ENCODE measurements at places on chromosomes 13 and 19. TPM values are rescaled to one million over a fixed set of nuclear protein-coding genes. Genes with fewer than 3 reads are reported as not detected.
A peak's percentile ranks its signal among the peaks of the same experiment; 100 is the strongest.

DNA sequence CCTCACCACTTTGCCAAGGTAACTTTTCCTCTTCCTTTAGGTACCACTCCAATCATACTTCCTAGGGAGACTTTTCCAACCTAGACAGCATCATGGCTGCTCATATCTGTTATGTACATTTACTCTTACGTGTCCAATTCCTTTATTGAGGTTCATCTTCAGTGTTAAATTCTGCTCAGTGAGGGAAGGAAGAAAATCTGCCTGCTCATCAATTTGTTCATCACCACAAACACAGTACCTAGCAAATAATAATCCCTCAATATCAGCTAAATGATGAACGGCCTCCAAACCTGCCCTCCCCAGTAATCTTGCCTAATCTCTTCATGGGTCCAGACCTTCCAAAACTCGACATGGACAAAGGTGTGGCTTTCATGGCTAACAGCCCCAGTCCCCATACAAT, 380.8 kb downstream of the KCTD12 start:
- no peak for DNase-seq

The SERPINE3 gene
- total RNA-seq: not detected

The SLC25A42 gene
- 4.9 TPM for total RNA-seq

The CELF5 gene
- not detected for total RNA-seq

- peak; percentile 23 for DNase-seq
Observed at GRCh38 chr13:39023316-39023715, 14.6 kb downstream of the PROSER1 start.

- DNase-seq: no peak
Observed at GRCh38 chr19:11479090-11479897, 1.6 kb downstream of the ELAVL3 start.

DNA sequence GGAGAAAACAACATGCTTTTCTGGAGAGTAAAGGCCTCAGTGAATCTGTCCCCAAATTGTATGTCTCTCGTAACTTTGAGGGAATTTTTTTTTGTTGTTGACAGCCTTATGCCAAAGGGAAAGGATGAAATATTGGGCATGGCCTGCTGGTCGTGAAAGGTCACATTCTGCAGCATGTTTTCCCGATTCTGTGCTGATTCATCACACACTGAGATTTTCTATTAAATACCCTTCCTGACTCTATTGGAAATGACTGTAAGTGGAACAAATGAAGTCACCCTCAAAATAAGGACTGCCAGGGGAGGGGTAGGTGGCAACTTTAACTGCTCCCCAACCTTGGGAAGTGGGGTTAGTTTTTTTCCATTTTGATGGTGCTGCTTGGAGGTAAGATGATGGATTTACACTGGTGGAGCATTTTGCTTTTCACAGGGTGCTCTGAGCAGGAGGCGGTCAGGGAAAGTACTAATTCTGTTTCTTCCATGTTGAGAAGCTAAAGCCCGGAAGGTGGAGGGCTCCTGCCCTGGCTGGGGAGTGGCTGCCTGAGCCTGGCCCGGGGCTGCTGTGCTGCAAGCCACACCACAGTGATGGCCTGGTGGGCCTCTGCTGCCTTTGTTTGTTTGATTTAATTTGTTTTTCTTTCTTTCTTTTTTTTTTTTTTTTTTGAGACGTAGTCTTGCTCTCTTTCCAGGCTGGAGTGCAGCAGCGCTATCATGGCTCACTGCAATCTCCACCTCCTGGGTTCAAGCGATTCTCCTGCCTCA, 116.8 kb upstream of the SPATA13 start:
- peak; percentile 30 for DNase-seq

The TEX29 gene
- total RNA-seq: 1.7 TPM

The ZNF418 gene
- 8.4 TPM for total RNA-seq

DNA sequence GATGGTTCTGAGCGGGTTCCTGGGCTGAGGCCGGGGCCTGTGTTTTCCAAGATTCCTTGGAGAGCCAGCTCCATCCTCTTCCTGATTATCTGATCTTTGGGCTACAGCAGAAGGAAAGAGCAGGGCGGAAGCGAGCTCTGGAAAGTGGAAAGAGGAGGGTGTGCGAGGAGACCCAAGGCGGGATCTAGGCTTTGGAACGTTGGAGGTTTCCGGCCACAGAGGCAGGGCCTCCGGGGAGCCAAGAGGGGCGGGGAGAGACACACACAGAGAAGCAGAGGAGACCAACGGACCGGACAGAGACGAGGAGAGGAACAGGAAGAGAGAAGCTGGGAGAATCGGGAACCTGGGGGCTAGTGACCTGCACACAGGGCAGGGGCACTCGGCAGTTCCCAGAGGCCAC, at the start of gene CLEC11A:
Gene CLEC11A, plus strand, starts transcription at position 296 of the 400 bp plus-strand sequence. CDS start 162 bp downstream, outside the sequence.
- DNase-seq: no peak

The ZNF224 gene
- 31.1 TPM for total RNA-seq
